NCI-H510A treated with DMSO at 0.1 percent for 48 hours (cell line): ENCODE measurements at places on chromosomes 1 and 21.

- no peak for DNase-seq
Observed at GRCh38 chr1:160836981-160837557, 25.6 kb downstream of the CD244 start.

DNA sequence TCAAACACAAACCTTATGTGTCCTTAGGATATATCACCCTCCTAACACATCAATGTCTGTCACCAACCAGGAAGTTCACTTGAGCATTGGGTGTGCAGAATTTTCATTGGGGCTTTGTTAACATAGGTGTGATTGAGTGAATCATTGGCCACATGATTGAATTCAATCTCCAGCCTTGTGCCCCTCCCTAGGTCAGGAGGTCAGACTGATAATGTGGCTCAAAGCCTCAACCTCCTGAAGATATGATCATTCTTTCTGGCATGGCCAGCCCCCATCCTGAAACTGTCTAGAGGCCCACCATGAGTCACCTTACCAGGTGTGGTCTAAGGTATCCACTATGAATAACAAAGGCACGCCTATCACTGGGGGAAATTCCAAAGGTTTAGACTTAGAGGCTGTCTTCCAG lies 90.1 kb downstream of the PKN2 start:
- no peak for DNase-seq

DNA sequence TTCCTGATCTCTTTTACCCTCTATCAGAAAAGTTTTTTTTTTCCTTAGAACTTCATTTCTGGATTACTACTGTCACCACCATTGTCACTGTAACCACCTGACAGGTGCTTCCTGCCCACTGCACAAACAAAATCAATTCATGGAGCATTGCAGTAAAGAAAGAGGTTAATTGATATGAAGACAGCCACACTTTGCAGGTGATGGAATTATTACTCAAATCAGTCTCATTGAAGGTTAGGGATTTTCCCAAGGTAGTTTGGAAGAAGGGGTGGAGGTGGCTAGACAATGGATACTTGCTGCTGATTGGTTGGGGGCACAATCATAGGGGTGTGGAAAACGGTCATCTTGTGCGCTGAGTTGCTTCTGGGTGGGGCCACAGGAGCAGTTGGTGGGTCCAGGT lies 230.8 kb upstream of the CACYBP start:
- DNase-seq = no peak

- DNase-seq = no peak
Observed at GRCh38 chr1:26553942-26554682, 24.6 kb downstream of the RPS6KA1 start.

- no peak for DNase-seq
Observed at GRCh38 chr1:26372039-26372438, 511 bp downstream of the ZNF683 start.

DNA sequence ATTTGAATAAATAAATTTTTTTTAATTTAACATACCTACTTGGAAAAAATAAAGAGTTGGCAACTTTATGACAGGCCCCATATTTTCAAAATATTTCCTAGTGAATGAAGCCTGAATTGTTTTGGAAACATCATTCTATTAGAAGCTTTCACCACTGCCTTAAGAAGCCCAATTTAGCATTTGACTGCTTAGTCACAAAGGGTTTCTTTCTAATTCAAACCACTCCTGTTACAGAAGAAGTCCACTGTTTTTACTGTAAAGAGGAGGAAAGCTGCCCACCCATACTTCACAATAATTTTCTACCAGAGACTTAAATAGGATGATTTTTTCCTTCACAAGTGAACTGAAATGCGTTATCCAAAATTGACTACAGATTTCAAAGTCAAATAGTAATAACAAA lies 534.6 kb upstream of the PTBP2 start:
- no peak for DNase-seq

DNA sequence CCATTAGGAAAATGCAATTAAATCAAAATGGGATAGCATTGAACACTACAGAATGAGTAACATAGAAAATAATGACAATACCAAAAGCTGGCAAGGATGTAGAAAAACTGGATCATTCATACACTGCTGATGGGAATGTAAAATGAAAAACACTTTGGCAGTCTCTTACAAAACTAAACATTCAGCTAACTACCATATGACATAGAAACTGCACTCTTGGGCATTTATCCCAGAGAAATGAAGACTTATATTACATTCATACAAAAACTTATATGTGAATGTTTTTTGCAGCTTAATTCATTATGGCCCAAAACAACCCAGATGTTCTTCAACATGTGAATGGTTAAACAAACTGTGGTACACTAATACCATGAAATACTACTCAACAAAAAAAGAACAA lies 66.4 kb downstream of the ANKRD13C start:
- DNase-seq = no peak

GRCh38 chr1:117363571-117364048 lies 3.6 kb upstream of the MAN1A2 start:
- no peak for DNase-seq

GRCh38 chr1:247268390-247269045 lies 12.6 kb downstream of the VN1R5 start:
- DNase-seq = no peak

- no peak for DNase-seq
Observed at GRCh38 chr1:220056374-220056773, 10.1 kb upstream of the EPRS1 start.

DNA sequence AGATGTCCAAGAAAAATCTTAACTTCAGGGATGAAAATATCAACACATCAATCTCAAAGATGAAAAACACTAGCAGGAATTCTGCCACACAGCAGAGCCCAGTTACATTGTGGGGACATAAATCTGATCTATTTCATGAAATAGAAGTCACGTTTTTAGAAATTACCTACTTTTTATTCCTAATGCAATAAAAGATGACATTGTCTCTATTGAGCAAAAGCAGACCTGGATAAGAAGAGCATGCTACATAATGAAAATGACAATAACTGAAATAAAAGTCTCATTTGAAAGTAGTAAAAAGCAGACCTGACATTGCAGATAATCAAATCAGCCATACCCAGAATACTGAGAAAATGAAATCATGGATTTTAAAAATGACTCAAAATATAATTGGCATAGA lies 156.8 kb downstream of the NTNG1 start:
- no peak for DNase-seq

DNA sequence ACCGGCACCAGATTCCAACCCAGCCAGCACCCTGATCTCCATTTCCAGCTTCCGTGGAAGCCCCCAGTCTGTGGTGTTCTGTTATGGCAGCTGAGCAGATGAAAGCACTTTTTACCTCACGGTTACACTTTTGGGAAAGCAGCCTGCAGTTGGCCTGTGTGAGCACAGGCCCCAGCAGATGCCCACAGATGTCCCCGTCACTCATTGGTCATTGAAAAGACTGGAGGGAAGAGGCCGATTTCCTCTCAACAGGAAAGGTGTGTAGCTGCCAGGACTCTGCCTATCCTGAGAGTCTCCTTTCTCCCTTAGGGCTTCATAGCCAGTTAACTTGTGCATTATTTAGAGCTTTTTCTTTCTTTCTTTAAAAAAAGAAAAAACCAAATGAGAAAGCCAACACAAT lies 123.0 kb downstream of the PCBP3 start:
- DNase-seq = no peak

- DNase-seq = peak; percentile 13
Observed at GRCh38 chr1:226111098-226111882, 48.8 kb downstream of the H3-3A start.

GRCh38 chr1:20411196-20411980 lies 74.6 kb downstream of the CAMK2N1 start:
- DNase-seq = no peak

- DNase-seq = no peak
Observed at GRCh38 chr1:57910782-57911181, 486.9 kb upstream of the DAB1 start.

DNA sequence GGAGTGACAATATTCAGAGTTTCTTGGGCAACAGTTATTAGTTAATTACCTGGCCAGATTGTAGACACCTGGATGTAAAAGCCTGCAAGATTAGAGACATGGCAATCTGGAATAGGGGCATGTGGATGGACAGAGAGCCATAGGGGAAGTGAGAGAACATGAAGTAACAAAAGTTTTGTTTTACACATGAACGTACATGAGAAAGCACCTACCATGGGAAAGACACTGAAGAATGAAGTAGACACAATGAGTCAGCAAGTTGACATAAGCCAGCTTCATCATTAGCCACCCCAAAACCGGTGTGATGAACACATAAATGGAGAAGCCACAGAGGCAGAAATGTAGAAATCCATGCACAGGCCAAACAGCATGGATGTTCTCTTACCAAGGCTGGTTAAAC lies 462.1 kb upstream of the C1orf87 start:
- DNase-seq = no peak

- no peak for DNase-seq
Observed at GRCh38 chr21:28798798-28799197, 193.9 kb downstream of the LTN1 start.

GRCh38 chr1:98323388-98323787 lies 338.1 kb upstream of the SNX7 start:
- DNase-seq = no peak

- no peak for DNase-seq
Observed at GRCh38 chr1:70228670-70229069, 7.5 kb downstream of the SRSF11 start.

- DNase-seq = peak; percentile 41
Observed at GRCh38 chr1:9201401-9202239, 33.0 kb upstream of the H6PD start.

GRCh38 chr1:21705303-21705980 lies 36.3 kb upstream of the RAP1GAP start:
- no peak for DNase-seq

- no peak for DNase-seq
Observed at GRCh38 chr21:35491114-35491513, 442.0 kb upstream of the RUNX1 start.

- DNase-seq = no peak
Observed at GRCh38 chr21:20527731-20528460, 470.3 kb upstream of the NCAM2 start.

DNA sequence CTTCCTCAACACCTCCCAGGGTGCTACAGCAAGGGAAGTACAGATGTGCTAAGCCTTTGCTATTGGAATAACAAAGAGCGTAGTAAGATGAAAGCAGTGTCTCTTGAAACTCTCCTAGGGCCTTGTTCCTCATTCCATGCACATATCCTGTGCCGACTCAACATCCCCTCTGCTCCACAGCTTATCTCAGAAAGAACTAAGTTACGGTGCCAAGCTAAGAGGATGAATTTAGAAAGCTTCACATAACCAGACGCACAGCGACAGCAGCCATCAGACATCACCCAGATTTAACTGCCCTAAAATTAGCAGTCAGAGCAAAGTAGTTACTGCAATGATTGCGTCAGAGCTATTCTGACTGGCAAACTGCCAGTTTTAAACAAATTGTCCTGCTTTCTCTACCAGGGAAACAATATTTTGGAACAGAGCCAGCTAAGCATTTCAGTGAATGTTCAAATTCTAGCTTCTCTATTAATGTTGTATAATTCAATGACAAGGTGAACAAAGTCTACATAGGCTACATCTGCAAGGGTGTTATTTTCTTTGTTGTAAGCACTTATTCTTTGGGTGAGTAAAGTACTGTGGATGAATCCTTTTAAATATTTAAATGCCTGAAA lies 9.5 kb downstream of the SIPA1L2 start:
- peak; percentile 85 for DNase-seq

DNA sequence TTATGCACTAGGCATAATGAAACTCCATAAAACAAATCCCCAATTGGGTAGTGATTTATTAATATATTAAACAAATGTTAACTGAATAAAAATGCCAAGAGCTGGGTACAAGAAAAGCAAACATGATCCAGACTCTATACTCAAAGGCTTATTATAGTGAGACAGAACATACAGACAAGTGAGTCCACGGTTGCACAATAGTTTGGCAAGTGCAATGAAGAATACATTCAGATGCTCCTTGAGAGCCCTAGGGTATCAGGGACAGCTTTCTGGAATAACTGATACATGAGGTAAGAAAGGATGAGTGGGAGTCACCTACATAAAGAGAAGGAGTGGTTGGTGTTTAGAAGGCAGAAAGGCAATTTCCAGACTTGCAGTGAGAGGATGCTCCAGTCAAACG lies 85.1 kb downstream of the VAV3 start:
- DNase-seq = no peak

DNA sequence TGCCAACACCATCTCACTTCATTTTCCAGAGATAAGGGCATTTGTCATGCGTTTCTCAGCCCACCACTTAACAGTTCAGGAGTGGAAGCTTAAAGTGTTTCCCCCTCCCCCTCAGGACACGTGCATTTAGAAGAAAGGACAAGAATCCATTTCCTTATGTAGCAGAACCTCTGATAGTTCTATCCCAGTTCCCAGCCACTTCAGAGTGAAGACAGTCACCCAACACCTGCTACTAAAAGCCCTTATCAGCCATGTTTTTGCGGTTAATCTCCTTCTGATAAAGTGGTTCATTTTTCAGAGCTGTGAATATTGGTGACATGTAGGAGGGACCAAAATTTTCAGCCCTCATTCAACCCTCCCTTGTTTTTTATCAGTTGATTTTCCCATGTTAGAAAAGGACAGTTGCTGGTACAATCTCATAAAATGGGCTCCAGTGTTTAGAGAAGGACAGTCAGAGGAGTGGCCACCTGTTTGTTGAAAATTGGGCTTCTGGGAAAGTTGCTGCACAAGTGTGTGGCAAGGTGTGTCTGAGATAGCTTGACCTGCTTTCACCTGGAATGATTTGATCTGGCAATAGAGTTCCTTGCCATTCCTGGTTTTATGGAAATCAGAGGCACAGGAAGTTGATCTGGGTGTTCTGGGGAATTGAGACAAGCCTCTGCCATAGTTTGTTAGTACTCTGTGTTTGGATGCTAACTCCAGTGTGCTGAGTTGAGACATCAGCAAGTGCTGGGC lies 114.0 kb downstream of the PPP1R12B start:
- peak; percentile 59 for DNase-seq

DNA sequence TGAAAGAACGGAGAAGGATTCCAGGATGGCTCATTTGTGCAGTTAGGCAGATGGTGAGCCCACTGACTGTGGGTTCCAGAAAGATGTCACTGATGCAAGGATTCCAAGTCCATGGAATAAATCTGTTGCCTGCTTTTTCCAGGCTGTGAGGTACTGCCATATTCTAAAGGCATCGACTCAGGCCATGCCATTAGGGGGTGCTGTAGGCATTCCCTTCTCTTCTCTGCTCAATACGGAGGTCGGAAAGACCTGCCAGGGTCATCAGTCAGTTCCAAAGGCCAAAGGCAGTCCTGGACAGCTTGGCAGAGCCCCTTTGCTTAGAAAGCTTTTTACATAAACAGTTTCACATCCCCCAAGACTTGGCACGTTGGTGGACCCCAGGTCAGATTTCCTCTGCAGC lies 31.7 kb upstream of the TMEM125 start:
- DNase-seq = peak; percentile 99

DNA sequence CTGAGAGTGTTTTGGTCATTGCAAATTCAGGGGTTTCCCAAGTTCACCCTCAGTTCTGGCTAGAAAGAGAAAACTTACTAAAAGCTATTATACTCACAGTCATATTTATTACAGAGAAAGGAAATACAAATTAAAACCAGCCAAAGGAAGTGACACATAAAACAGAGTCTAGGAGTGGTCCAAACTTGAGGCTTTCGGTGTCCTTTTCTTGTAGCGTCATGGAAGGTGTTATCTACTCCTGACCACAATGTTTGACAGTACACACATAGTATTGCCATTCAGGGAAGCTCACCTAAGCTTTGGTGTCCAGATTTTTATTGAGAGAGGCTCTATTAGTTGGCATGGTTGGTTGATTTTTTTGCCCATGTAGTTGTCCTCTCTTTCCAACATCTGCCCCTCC lies 59.0 kb downstream of the SLC35A3 start:
- DNase-seq = no peak

GRCh38 chr21:41605178-41605933 lies 97.4 kb upstream of the TMPRSS2 start:
- DNase-seq = peak; percentile 83
